Heart right ventricle (tissue), 16 donors: ENCODE measurements at places on chromosomes 12 and 14.

GRCh38 chr12:38587594-38587993, 271.0 kb downstream of the ALG10B start:
- DNase-seq: no peak

DNA sequence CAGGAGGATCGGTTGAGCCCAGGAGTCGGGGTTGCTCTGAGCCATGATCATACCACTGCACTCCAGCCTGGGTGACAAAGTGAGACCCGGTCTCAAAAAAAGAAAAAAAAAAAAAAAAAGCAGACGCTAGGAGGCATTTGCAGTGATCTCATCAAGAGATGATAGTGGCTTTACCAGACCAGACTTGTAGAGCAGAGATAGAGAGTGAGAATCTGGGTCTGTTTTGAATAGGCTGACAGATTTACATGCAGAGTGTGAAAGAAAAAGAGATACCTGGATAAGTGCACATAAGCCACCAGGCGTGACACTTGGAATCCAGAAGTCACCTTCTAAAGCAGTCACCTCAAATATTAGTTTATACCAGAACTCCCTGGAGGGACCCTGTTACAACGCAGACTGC, 21.1 kb upstream of the FLRT2 start:
- no peak for DNase-seq

GRCh38 chr12:58554522-58555157, 365.7 kb downstream of the LRIG3 start:
- DNase-seq: no peak

DNA sequence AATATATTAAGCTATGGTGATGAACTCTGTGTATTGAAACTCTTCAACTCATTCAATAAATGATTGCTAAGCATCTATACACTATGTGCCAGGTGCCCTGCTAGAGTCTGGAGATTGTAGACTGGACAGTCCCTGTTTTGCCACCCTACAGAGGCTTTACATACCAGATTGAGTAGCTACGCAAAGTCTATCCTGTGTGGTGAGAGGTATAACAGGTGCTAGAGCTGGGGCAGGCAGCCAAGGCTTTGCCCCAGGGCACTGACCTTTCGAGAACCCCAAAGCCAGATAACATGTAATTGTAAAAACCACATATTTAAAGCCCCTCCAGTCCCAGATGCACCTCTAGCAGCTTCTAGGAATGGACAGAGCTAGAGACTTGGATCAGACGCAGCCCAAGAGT, 52.8 kb downstream of the PPM1H start:
- DNase-seq: no peak

DNA sequence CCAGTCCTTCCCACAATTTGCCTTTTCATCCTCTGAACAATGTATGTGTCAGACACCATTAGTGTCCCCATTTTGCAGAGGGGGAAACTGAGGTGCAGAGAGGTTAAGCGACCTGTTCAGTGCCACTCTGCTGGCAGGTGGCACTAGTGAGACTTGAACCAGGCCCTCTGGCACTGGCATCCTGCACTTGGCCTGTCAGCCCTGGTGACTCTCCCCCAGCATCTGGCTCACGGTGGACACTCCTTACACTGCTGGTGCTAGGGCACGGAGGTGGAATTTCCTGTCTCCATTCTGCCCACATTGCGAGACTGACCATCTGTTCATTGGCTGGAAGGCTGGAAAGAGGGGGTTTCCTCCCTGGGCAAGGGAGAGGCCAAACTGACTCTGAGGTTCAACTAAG, 48.7 kb downstream of the CCNK start:
- no peak for DNase-seq

DNA sequence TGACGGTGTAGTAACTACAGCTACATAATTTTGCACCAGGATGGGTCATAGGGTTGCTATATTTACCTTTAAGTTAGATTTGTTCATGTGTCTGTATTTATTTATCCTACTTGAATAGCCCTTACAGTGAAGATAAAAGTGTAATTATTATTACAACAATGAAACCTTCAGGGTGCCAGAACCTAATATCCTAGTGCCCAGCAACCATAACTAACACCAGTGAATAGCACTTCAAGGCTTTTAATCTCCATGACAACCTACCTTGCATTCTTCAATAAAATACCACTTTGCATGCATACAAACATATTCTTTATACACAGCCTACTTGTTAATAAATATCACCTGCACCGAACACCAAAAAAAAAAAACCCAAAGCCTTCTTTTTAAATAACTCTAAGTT, 58.7 kb upstream of the G2E3 start:
- DNase-seq: no peak

DNA sequence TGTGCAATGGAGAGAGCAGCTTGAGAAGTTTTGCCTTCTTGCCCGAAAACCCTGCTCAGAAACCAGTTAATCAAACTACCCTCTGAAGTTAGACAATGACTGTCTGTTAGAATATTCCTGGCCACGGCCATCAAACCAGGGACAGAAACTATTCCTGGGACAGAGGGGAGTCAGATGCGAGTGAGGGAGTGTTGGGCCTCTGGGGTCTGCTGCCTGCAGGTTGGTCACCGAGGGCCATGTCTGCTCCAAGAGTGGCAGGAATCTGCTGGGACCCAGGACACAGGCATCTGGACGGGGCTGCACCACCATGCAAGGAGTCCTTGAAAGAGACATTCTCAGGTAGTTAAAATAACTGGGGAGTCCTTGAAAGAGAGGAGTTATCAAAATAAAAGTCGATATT, 16.9 kb upstream of the EIF2B2 start:
- no peak for DNase-seq

DNA sequence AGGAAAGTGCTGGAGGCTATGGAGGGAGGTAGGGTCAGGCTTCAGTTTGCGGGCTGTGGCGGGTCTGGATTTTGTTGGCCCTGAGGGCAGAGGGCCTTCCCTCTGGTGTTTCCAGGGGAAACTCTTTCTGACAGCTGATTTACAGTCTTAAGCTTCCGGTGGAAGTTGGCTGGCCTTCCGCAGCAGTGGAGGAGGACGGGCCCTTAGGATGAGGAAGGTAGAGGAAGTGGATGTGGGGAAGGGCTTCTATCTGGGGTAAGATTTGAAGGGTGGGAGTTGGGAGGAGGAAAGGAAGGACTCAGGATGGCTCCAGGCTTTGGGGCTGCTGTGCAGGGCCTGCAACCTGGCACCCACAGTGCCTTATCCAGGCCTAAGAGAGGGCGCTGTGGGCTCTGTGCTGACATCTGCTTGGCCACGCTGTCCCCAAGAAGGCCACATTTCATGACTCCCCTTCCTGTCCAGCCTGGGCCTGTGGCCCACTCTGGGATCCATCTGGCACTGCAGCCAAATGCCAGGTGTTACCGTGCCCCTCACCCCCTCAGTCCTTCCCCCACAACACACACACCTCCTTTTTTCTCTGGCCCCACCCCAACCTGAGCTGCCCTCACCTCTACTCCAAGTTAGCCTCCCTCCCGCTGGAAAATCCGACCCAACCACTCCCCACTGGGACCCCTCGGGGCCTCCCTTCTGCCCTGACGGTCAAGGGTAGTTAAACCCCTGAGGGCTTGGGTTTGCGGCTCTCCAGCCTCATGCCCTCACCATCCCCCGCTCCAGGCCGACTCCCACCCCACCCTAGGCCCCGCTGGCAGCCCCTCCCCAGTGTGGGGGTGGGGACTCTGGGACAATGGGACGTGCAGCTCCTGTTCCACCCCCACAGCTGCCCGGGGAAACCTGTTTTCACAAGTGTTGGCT, 7.7 kb upstream of the PPP1R13B start:
- peak; percentile 60 for DNase-seq

GRCh38 chr14:63524537-63525155, 18.5 kb downstream of the PPP2R5E start:
- DNase-seq: no peak

- no peak for DNase-seq
Measured at GRCh38 chr12:88334271-88334670, 192.2 kb downstream of the TMTC3 start.

- DNase-seq: no peak
Measured at GRCh38 chr14:30528119-30528518, 30.8 kb upstream of the G2E3 start.
